ENCODE measurements at places on chromosomes 4 and X. TPM values are rescaled to one million over a fixed set of nuclear protein-coding genes. Genes with fewer than 3 reads are reported as not detected.
A peak's percentile ranks its signal among the peaks of the same experiment; 100 is the strongest.

GRCh38 chr4:141429933-141430332 is 206.4 kb upstream of the IL15 start:
- DNase-seq = no peak

GRCh38 chr4:144633215-144633614 is 12.7 kb upstream of the HHIP start:
- DNase-seq = no peak

DNA sequence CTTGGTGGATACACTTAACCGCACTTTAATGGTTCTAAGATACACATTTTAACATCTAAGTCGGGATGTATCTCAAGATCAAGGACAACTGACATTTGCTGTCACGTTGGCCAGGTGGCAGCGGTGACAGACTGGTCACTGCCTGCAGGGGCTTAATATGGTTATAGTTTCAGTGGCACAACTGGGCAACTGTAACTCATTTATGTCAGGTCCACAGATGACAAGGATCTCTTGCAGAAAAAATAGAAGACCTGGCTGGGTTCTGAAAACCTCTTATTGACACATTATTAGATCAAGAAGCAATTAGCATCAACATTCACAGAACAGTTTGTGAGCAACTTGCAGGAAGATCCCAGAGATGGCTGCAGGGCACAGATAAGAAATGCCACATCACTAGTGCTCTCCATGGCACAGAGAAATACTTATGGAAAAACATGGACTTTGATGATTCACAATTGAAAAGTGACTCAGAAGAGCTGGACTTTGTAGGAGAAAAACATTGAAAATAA is 99.6 kb upstream of the SORBS2 start:
- DNase-seq = no peak

Gene F8
- total RNA-seq = 7.8 TPM

GRCh38 chrX:49183701-49184281 is 2.4 kb downstream of the PRICKLE3 start:
- DNase-seq = no peak

Gene ARMCX4
- 4.4 TPM for total RNA-seq

GRCh38 chr4:40490481-40490880 is 139.2 kb downstream of the RBM47 start:
- DNase-seq = no peak

GRCh38 chrX:100643212-100643611 is 787 bp upstream of the SRPX2 start:
- DNase-seq = no peak

Gene CRLF2
- 0.12 TPM for total RNA-seq

- DNase-seq = no peak
Measured at GRCh38 chr4:87390551-87390890, 467 bp downstream of the HSD17B11 start.

- peak; percentile 74 for DNase-seq
Measured at GRCh38 chr4:1579001-1579900, 104.9 kb downstream of the FAM53A start.

Gene CABS1
- total RNA-seq = not detected

Gene FHIP1A
- total RNA-seq = 18.4 TPM

Gene UGT2B11
- total RNA-seq = not detected

- no peak for DNase-seq
Measured at GRCh38 chr4:145351162-145351561, 130.5 kb upstream of the SMAD1 start.

DNA sequence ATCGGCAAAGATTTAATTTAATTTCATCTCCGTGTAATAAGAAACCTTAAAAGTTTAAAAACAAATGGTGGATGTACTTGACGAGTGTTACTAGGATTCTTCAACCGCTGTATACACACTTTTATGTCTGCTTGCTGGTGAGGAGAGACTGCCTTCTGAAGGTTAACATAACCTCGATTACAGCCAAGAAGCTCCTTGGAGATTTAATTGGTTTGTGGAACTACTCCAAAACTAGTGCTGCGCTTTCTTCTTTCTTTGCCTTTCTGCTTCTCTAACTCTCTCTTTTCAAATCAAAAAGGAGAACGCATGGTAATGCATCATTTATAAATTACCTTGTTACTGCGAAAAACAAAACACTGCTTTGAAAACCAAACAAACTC is 109.0 kb downstream of the ANTXR2 start:
- no peak for DNase-seq

GRCh38 chr4:54539500-54540029 is 118.2 kb upstream of the KIT start:
- DNase-seq = peak; percentile 77

Gene ALAS2
- 0.43 TPM for total RNA-seq
